HS-5 (cell line): ENCODE measurements at places on chromosomes 3 and 15.

- DNase-seq: no peak
Measured at GRCh38 chr3:75260-75659, 121.3 kb upstream of the CHL1 start.

DNA sequence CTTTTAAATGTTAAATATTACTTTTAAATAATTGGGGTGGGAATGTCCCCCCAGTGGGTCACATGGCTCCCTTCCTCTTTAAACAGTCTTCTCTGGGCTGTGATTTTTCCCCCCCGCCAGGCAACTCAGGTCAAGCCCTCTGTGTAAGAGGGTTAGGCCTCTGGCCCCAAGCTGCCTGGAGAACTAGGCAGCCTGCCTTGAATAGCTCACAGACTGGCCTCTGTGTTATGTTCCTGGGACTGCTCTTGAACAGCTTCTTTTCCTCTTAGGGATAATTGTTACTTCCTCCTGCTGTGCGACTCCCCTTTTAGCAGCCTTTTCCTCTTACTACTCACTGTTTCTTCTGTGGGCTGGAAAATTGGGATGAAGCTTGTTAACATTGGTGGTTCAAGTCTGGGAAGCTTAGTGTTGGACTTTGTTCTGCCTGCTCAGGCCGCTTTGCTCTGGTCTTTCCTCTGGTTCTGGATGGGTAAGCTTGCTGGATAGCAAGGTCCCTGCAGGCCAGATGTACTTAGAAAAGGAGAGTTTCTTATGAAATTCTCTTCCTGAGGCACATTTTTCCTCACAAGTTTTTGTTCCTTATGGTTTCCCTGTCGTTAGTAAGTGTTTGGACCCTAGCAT is 2.2 kb downstream of the TEX264 start:
- no peak for DNase-seq

GRCh38 chr15:101381671-101382212 is 86.7 kb upstream of the SNRPA1 start:
- DNase-seq: no peak

DNA sequence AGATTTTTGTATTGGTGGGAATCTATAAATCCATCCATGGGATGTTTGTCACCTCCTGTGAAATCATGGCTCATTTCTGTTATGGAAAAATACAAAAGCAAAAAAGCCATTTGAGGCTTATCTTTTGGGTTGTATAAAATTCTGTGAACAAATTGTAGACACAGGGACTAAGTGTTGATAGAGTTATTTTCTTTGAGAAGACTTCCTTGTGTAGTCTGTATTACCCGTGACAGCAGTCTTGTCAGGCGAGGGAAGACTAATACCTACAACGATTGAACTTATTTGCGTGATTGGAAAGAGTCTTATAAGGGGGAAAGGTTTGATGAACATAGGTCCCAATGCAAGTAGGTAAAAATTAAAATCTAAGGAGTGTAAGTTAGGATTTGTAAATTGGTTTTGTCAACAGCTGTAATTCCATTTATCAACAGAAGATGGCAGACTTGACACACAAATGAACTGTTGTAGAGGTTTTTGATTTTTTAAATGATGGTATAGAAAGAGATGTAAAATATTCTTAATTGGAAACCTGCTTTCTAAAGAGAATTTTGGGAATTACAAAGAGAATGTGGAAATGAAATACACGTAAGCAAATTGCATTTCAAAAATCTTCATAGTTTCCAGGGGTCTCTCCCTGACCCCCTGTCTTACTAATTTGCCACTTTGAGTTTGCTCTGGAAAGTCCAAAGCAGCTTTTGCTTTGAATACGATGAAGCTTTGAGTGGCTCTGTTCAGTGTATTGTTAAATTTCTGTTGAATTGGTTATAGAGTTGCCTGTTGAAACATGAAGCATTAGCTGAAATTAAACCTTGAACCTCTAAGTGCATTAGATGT is 33.2 kb downstream of the SLC25A26 start:
- peak; percentile 19 for DNase-seq

DNA sequence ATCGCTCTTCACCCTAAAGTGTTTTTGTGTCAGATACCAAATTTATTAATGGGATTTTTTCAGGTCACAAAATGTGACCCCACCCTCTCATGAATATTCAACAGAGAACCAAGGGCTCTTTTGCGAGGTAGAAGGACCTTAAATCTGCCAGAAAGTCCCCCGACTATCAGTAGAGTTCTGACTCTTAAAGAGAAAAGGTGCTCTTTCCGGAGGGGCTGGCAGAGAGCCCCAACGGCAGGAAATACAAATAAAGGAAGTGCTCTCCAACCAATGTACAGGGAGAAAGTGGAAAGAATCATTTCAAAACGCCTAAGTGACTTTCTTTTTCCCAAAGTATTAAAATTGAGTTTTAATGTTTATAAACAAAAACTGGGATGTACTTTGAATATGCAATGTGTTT is 517.2 kb downstream of the FOXP1 start:
- no peak for DNase-seq

DNA sequence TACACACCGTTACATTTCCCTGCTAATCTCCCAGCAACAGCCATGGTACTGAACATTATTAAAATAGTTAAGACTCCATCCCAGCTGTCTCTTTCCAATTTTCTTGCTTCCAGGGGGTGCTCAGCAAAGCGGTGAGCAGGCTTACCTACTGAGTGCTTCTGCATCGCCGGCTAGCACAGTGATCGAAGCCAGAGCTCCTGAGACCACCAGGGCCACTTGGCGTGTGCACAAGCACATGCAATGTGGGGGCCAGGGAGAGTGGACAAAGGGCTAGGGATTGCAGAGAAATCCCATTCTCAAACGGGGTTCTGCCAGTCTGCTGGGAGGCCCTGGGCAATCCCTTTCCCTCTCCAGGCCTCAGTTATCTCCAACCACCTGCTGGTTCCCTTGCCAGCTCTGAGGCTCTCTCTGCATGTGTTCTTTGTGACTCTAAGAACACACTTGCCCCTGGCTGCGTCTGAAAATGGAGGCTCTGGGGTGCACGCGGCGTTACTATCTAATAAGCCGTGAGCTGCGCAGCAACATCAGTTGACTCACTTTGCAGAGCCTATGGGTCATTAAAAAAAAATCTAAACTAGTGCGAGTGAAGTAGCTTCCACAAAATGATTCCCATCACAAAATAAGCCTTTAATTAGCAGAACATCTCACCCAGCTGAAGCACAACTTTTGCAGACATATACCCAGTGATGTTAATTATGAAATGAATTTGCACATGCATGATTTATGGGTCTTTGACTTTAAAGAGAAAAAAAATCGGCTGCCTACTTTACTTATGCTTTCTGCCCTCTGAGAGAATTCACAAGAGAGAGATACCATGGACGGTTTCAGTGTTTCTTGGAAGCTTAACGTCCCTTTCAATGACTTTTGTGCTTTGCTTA is 271.5 kb downstream of the TLE3 start:
- DNase-seq: no peak
